Mesenchymal stem cell (in vitro differentiated cells and primary cell): ENCODE measurements at places on chromosomes 2 and 18.

- DNase-seq = peak; percentile 61
Observed at GRCh38 chr2:110828330-110828729, 96.0 kb downstream of the ACOXL start.

DNA sequence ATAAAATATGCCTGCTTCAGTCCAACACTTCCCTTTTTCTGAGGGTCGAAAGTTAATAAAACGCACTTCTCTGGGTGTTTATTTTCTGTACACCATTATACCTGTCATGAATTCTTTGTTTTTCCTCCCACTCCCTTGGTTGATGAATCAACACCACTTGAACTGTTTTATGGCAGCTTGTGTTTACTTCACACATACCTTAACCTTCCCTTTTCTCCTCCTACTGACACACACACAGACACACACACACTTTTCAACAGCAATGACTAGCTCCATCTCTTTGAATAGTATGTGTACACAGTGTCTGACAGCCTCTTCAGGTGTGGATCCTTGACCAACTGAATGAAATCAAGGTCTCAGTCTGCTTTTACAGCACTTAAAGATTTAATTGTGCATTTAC lies 91.3 kb downstream of the SATB2 start:
- DNase-seq = peak; percentile 18

DNA sequence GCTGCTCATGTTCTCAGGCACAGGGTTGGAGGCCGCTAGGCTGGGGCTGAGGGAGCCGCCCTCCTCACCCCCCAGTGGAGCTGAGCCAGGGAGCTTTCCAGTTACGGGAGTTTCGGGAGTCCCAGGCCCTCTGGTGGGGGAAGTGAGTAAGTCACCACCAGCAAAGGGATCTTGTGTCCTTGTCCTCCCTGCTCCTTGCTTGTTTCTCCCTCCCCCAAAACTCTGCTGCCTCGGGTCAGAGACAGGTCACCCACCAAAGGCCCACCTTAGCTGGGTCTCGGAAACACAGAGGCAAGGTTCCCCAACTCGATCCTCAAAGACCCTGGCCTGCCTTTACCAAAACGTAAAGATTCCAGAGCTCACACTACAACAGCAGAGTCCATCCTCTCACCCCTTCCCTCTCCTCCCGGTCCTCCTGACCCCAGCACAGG lies 60.5 kb upstream of the POMC start:
- peak; percentile 87 for DNase-seq

DNA sequence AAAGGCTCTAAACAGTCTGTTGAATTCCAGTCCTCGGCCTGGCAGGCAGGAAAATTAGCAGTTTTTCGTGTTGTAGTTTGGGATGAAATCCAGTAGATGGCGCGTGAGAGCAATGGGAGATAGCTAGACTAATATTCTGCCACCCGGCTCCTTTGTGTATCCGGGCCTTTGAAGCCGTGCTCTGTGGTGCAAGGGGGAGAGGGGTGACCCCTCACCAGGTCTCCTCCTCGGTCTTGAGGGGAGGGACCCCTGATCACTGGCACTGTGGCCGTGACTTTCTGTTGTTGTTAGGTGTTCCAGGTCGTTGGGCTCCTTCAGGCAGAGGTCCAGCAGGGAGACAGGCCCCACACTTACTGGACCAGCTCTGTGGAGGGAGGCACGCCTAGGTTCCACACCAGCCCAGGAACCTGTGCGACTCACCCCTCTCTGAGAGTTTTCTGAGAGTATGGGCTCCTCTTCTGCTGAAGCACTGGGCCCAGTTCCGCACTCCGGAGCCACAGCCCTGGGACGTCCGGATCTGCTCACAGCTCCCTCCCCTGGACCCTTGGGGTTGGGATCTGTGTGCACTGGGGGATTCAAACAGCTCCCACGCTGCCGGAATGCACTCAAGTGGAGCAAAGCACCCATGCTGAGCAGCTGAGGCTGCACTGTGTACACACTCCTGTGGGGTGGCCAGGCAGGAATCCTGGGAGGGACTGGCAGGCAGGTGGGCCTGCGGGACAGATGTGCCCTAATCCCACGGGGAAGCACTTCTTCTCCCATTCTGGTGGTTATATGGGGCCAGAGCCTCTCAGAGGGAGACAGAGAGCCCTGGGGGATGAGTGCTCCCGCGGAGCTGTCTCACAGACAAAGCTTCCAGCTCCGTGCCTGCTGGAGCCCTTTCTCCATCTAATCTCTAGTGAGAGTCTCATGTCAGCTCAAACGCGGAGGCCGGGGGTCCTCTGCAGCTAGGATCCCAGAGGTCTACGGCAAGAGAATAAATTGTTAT lies 8.8 kb downstream of the GKN2 start:
- DNase-seq = peak; percentile 73

GRCh38 chr2:74942263-74942662 lies 16.2 kb upstream of the POLE4 start:
- DNase-seq = no peak
